Activated naive CD4-positive, alpha-beta T cell treated with anti-CD3 and anti-CD28 coated beads, Interleukin-2, amount 50 U/mL, for 72 hours (primary cell): ENCODE measurements at places on chromosomes 2 and 18.

DNA sequence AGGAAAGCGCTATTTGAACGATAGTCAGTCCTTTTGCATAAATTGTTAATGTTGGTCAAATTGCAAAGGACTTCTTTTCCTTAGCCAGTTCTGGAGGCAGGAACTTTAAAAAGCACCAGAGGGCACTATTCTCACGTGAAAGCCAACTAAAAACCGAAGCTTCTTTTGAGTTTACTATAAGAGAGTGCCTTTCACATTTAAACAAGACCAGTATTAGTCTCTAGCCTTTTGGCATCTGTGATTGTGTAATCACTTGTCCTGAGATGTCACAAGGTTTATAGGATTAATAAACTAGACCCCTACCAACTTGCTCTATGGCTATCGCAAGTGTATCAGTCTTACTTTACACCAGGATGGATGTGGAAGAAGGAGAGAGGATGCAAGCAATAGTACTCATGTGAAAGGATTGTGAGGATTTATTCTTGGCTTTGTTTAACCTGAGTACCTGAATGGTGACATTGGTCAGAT, 14.4 kb upstream of the STAT4 start:
- no peak for DNase-seq

DNA sequence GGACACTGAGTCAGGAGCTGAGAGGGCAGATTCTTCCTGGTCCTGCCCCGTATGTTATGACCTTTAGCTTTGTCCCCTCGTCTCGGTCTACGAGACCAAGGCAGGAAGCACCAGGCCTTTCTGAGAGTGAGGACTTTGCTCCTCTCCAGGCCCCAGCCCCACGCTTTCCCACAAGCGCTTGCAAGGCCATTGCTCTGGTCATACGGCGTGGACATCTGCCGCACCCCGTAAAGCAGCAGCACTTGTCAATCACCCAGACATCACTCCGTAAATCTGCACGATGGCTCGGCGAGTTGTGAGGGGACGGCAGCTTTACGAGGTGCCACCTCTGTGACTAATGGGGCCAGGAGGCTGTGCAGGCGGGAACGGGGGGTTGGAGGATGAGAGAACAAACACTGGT, 100.8 kb upstream of the TWIST2 start:
- no peak for DNase-seq

DNA sequence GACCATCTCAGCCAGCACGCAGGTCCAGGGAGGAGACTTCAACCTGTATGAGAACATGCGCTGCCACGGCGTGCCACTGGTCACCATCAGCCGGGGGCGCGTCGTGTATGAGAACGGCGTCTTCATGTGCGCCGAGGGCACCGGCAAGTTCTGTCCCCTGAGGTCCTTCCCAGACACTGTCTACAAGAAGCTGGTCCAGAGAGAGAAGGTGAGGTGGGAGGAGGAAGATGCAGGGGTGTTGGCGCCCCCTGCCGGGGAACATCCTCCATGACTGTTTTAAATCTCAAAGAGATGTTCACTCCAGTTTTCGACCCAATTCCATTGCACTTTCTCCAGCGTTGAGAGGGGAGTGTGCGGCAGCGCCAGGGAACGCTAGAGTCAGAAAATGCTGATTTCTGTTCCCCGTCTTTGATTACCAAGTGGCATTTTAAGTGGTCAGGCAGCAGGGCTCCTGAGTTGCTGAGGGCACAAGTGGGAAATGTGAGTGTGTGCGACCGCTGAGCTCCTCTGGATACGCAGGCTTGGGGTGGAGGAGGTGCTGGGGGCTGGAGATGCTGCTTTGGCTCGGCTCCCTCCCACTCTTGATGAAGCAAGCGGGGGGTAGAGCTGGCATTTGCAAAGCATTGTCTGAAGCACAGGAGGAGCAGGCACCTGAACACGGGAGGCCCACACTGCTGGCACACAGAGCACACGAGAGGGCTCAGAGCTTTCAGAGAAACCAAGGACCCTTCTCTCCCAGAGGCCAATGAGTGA, 27.7 kb upstream of the MAPRE3 start:
- no peak for DNase-seq

DNA sequence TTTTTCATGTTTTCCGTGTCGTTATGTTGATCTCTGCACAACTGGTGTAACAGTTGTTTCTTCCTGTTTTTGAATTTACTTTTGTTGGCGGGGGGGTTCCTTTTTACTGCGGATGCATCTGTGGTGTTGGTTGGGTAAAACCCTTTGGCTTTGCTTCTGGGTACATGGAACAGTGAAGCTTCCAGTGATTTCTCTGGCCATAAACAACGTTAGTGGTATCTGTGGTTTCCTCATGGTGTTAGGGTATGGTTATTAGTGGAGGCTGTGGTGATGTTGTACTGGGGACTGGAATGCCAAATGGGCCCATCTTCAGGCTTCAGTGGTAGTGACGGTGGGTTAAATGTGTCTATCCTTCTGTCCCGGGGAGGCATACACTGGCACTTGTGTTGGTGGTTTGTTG, 285.4 kb upstream of the ZNF804A start:
- DNase-seq = no peak

- DNase-seq = no peak
These were observed 10.9 kb downstream of the TMBIM1 start for GRCh38 chr2:218281449-218281848.

DNA sequence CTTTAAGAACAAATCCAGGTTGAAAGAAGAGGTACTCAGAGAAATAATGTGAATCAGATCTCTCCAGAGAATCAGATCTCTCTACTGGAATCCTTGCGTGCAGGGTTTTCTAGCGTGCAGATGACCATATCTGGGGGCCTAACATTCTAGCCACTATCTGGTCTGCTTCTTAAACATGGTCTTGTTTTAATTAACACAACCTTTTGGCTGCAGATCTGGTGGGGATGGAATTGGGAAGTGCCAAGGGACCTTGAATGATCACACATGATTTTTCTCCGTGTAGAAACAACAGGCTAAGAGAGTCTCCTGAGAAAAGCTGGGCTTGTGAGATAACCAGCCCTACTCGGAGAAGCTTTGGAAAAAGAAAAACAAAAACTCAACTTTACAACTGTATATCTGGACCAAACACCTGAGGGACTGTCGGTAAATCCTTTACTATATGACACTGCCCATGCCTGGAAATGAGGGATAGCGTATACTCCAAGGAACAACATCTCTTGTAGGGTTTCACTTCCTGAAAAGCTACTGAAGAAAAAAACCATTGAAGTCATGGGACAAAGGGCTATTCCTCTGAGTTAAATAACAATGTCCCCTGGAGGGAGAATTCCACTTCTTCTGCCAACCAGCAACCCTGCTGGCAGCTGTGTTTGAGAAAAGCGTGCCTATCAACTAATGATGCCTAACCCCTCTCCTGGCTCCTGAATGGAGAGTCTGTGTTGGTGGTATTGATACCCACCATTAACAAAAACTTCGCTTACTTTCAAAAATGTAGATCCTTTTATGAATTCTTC, 171.0 kb upstream of the REV1 start:
- no peak for DNase-seq

DNA sequence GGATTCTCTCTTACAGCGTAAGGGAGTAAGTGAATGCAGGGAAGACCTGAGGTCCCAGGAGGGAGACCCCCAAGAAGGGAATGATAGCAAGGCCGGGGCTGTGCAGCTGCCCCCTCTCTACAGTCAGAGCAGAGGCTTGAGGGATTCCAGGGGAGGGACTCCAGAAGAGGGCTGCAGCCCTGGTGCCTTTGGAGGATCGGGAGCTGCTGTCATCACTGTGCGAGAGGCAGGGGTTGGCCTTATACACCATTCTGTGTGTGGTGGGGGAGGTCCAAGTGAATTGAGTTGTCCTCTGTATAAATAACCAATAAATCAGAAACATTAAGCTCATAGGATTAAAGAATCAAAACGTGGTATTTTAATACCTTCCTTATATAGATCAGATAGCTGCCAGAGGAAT, 114.9 kb downstream of the GLI2 start:
- no peak for DNase-seq

DNA sequence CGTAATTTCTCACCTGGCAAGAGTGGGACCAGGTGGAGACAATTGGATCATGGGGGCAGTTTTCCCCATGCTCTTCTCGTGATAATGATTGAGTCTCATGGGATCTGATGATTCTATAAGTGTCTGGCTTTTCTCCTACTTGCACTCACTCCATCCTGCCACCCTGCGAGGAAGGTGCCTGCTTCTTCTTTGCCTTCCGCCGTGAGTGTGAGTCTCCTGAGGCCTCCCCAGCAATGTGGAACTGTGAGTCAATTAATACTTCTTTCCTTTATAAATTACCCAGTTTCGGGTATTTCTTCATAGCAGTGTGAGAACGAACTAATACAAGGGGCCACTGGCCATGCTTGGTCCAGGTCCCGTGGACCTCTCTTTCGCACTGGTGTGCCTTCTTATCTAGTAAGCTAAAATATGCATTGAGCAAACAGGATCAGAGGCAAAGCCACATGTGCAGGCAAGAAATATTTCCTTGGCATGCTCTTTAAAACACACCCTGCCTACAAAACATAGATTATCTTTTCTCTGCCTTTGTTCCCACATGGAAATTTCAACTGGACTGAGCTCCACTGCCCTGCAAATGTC, 821.1 kb downstream of the TRIB2 start:
- no peak for DNase-seq

- no peak for DNase-seq
These were observed 176.4 kb downstream of the ZNF516 start for GRCh38 chr18:76318607-76319006.

GRCh38 chr2:84442888-84443287, 16.2 kb downstream of the SUCLG1 start:
- DNase-seq = no peak

GRCh38 chr18:43805646-43806194, 528.4 kb upstream of the SYT4 start:
- DNase-seq = no peak

DNA sequence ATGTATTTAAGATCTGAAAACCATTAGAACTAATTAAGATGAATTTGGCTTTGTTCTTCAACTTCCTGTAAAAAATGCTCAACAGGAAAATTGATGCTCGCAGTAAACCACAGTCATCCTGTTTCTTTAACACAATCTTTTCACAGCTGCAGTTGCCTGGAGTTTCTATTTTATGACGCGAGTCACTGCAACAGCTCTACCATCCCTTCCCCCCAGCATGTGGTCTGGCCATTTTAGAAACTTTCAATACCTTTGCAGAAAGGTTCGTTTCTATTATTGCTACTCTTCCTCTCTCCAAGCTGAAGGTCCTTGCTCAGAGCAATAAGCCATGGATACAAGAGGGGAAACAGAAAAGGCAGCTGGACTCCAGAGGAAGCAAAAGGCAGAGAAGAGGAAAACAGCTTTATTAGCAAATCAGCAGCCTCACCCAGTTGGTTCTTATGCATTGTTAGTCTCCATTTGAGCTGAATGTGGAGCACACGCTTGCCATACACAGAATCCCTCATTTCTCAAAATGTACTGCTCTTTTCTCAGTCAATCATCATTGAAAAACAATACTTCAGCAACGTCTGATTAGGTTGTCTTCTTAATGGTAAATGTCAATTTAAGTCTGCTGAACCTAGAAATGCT, 3.9 kb downstream of the WIPF1 start:
- peak; percentile 62 for DNase-seq

DNA sequence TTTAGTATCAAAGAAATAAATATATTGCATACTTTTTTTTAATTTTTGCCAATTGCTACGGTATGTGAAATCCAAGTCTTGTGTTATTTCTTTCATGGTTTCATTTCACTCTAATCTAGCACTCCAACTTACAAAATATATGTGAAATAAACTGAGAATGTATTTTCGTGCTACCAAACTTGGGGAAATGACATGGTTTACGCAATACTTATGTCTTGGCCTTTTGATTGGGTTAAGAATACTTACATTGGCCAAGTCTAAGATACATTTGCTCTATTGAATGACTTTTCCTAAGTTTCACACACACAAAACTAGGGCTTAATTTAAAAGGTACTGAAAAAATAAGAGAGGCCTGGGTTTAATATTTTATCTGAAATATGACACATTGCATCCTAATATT, 80.5 kb downstream of the VRK2 start:
- DNase-seq = no peak

- DNase-seq = no peak
These were observed 60.7 kb upstream of the CAVIN2 start for GRCh38 chr2:191907545-191907944.

- DNase-seq = no peak
These were observed 34.9 kb downstream of the SCN1A start for GRCh38 chr2:166092889-166093288.

- no peak for DNase-seq
These were observed 661 bp upstream of the MGAT5 start for GRCh38 chr2:134253117-134253704.

- no peak for DNase-seq
These were observed 131.4 kb upstream of the DNMT3A start for GRCh38 chr2:25473131-25473530.

DNA sequence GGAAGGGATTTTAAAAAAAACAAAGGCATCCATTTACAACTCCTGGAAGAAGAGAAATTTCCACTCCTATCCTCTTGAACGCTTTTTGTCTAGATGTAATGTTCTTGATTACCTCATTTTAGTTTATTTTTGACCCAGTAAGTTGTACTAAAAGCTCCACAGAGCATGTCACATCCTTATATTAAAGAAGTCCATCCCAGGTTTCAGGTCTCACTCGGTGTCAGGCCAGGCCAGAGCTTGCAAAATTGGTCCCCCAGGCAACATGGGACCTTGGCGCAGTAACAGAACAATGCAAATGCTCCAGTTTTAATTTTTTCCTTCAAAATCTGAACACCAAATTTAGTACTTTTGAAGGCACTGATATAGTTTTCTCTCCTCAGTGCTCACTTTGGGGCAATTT, 218.4 kb upstream of the REV1 start:
- DNase-seq = no peak

GRCh38 chr2:24412812-24413211, 52.5 kb upstream of the ITSN2 start:
- DNase-seq = no peak

DNA sequence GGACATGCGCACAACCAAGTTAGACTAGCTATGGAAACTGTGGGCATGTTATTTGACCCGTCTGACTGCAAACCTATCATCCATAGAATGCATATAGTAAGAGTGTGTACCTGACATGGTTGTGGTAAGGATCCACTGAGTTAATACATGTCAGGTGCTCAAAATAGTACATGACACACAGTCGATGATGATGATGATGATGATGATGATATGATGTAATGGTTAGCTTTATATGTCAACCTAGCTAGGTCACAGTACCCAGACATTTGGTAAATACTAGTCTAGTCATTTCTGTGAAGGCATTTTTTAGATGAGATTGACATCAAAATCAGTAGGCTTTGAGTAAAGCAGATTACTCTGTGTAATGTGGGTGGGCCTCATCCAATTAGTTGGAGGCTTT, 204.1 kb downstream of the AFF3 start:
- no peak for DNase-seq

- DNase-seq = no peak
These were observed 493.8 kb upstream of the NRP2 start for GRCh38 chr2:205188239-205189138.
